ENCODE measurements at places on chromosomes 11 and 22.

DNA sequence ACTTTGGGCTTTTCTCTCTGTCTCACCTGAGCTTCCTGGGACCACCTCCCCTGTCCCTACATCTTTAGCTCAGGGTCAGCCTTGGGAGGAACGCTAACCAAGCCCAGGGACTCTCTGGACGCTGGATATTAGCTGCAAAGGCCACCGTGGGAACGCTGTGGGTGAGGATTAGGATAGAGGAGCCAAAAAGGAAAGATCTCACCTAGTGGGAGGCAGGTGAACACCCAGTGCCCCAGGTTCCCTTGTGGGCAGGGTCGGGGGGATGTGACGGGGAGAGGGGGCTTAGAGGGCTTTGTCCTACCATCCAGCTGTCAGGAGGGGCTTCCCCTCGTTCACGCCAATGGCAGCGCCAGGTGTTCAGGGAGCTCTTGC lies 50.2 kb downstream of the LINC01488 start:
- no peak for DNase-seq

DNA sequence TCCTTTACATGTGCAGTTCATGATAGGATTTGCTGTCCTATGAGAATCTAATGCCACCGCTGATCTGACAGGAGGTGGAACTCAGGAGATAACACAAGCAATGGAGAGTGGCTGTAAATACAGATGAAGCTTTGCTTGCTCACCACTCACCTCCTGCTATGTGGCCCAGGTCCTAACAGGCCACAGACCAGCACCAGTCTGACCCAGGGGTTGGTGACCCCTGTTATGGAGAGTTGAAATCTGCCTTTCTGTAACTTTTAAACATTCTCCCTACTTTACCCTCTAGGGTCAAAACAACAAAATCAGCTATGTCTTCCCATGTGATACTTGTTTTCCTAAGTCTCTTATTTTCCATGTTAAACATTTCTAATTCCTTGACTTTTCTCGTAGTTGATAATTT lies 48.7 kb upstream of the BARX2 start:
- no peak for DNase-seq

DNA sequence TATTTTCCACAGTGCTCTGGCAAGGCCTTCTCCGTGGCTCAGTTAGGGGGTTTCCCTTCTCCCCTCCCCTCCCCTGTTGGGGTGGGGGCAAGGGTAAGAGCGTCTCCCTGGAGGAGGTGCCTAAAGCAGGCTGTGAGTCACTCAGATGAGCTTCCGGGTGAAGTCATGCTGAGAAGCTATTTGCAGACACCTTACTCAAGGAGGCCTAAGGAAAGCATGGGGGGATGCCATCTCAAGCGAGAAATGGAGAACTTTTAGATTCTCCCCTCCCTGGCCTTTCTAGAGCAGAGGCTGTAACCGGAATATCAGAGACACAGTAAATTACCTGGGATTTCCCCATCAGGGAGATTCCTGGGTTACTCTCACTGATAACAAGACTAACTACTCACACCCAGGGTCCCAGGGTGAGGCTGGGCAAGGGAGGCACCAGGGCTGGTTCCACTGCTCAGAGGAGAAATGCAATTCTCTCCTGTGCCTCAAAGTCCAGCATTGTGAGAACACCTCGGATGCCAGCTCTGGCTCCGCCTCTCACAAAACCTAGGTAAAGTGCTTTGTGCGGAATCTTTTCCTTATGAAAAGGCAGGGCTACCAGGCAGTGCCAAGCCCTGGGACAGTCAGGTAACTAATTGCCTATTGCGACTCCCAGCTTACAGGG lies 123.6 kb downstream of the ABTB2 start:
- no peak for DNase-seq

GRCh38 chr22:45296628-45297297 lies 12.0 kb downstream of the UPK3A start:
- no peak for DNase-seq

- DNase-seq: no peak
Measured at GRCh38 chr11:39432929-39433328, 2026.5 kb downstream of the LRRC4C start.

GRCh38 chr11:79694368-79694767 lies 253.5 kb upstream of the TENM4 start:
- DNase-seq: no peak

DNA sequence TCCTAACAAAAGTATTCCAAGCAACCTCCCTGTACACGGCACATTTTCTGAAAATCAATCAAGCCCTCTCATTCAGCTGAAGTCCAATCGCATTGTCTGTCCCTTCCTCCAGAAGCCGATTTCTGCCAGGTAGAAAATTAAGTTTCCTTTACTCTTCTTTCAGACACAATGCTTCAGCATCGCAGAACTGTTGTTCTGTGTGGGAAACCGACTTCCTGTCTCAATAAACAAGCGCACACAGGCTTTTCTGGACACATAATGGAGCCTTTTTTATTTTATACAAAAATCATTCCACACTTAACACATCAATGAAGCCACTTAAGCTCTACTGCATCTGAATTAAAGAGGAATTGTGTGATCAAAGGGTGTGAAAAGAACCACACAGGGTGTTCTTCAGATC lies 75.6 kb downstream of the BLID start:
- no peak for DNase-seq

DNA sequence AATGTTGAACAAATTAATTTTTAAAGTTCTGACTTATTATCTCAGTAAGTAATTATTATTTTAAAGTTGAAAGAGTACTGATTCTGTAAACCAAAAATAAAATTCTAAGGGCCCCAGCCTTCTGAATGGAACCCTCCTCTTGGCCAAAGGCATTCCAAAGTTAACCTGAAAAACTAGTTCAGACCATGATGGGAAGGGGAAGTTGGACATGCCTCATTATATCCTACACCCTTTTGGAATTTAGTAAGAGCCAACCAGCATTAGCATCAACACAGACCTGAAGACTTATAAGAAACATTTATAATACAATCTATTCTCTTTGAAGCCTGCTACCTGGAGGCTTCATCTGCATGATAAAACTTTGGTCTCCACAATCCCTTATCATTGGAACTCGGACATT lies 18.9 kb downstream of the LGR4 start:
- DNase-seq: no peak

DNA sequence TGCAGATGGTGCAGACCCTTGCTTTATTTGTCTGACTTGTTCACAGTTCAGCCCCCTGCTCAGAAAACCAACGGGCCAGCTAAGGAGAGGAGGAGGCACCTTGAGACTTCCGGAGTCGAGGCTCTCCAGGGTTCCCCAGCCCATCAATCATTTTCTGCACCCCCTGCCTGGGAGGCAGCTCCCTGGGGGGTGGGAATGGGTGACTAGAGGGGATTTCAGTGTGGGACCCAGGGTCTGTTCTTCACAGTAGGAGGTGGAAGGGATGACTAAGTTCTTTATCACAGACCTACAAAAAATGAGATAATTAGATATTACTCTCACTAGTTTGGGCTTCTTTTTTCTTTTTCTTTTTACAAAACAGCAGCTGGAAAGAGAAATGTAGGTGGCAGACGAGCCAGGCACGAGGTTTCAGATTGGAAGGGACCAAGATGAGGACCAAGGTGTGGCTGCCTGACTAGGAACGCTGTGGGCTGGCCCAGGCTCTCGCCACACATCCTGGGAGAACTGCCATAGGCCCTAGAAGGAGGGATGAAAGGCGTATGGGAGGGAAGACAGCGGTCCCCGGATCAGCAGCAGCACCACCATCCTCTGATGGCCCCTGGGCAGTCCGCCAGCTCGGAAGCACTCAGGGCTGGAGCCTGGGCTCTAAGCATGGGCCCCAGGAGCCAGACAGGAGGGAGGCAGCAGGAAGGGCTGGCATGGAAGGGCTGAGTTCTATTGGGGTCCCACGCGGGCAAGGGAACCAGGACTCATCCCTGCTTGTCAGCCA lies 14.2 kb downstream of the TXN2 start:
- no peak for DNase-seq

DNA sequence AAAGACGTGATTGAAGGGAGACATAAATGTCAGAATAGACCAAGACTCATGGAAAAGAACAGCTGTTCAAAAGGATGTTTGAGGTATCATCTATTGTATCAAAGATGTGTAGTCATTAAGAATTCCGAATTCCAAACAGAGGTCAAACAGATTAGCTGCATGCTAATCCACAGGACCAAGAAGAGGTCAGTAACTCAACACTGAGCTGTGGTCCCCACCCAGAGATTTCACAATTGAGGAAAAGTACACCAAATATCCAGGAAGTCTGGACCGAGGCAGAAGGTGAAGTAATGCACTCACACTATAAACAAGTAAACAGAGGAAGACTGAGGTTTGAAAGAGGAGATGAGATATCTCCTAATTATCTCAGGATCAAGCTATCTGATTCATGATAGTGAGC lies 29.6 kb upstream of the OR5P2 start:
- DNase-seq: no peak

DNA sequence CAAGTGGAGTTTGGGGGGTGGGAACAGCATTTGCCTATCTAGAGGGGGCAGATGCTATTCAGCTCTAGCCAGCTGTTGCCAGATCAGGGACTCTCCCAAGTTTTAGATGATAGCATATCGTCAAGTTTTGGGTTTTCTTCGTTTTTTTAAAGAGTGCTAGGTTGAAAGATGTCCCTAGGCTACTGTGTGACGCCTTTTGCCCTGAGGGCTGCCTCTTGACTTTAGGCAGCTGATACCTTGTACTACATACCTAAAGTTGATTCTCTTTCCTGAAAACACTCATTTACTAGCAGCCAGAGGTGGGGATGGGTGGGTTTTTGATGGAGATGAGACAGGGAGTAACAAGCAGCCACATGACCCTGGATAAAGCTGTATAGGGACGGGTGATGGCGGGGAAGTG lies 87.1 kb downstream of the ABTB2 start:
- DNase-seq: no peak

- DNase-seq: no peak
Measured at GRCh38 chr11:39965701-39966100, 1493.8 kb downstream of the LRRC4C start.

GRCh38 chr11:44311339-44312261 lies 1.7 kb upstream of the ALX4 start:
- DNase-seq: no peak

GRCh38 chr11:1652771-1653540 lies 23.4 kb downstream of the KRTAP5-5 start:
- DNase-seq: peak; percentile 53

DNA sequence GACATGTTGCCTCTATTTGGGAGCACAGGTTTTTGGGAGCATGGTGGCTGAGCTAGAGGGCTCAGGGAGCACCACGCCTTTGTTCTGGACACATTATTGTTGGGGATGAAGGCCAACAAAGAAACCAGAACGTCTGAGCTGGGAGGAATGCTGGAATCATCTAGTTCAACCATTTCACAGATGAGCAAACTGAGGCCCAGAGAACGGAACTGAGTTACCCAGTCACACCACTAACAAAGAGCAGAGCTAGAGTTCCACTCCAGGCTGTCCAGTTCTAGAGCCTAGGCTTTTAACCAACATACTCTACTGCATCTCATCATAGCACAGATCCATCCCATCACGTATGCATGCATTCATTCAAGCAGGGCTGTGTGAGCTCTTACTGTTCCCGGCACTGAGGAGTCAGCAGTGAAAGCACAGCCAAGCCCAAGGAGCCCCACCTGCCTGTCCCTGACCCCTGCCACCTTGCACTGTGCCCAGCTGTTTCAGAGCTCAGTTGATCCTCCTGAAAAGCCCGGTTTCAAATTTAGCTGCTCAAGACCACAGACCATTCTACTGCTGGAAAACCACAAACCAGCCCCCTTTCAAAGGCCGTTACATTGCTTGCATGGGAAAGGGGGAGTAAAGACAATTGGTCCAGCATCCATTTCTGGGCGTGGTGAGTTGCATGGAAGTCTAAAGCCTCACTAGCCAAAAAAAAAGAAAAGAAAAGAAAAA lies 16.9 kb upstream of the TCF20 start:
- DNase-seq: no peak

DNA sequence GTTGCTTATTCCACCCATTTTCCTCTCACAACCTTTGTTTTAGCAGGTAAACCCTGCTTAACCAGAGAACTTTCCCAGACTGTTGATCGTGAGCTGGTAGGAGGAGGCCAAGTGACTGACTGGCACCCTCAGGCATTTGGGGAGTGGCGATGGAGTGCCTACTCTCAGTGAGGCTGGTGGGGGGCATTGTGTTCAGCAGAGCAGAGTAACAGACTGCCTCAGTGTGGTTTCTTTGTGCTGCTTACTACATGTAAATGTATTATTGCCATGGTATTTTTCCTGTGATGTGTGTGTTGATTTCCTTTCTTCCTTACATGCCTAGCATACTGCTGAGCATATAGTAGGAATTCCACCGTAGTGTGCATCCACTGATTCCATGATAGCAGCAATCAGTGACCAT lies 2.6 kb downstream of the MARK2 start:
- DNase-seq: no peak

DNA sequence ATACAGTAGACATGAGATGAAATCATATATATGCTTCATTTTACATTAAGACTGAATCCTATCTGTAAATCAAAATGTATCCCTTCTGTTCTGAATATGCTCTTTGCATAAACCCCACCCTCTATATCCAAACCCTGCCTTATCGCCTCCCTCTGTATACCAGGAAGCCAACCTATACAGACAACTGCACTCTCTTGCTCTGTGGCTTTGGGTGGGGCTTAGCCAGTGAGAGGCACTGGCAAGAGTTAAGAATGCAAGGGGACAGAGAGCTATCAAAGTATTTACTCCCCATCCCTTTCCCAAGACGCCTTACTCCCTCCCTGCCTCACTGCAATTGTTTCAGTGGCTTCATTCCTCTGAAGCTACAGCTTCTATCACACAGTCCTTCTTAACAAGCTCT lies 309.8 kb downstream of the TTC28 start:
- no peak for DNase-seq

GRCh38 chr11:32056438-32056837 lies 34.4 kb upstream of the RCN1 start:
- DNase-seq: no peak

DNA sequence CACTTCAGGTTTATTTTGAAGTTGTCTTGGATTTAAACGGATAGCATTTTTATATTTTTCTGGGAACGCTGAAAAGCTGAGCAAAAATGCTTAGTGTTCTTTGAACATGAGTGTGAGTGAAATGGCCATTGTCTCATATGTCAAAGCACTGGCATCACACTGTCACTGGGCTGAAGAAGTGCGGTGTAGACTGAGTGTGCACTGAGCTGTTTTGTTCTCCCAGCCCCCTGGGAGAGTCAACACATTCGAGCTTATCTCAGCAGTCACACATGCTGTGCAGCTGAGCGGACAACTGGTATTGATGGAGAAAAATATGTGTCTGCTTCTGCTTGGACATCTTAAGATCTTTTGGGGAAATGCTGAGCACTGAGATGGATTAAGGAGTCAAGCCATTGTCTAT lies 90.8 kb downstream of the TECTA start:
- DNase-seq: peak; percentile 27

GRCh38 chr22:35641494-35642120 lies 6.6 kb upstream of the APOL6 start:
- no peak for DNase-seq

All from NCI-H146 (cell line).